ENCODE measurements at places on chromosomes 4 and X.

DNA sequence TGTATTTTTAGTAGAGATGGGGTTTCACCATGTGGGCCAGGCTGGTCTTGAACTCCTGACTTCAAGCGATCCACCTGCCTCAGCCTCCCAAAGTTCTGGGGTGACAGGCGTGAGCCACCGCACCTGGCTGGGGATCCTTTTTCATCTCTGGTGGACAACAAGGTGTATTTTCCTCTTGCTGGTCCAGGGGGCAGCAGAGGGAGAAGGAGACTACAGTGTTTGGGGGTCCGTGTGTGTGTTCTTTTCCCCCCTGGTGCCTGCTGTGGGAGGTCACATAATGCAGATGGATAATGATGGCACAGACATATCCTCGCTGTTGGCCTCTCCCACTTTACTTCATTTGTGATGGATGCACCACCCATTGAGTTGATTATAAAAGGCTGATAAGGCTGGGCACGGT lies 39.0 kb upstream of the CD99 start:
- DNase-seq, result no peak

DNA sequence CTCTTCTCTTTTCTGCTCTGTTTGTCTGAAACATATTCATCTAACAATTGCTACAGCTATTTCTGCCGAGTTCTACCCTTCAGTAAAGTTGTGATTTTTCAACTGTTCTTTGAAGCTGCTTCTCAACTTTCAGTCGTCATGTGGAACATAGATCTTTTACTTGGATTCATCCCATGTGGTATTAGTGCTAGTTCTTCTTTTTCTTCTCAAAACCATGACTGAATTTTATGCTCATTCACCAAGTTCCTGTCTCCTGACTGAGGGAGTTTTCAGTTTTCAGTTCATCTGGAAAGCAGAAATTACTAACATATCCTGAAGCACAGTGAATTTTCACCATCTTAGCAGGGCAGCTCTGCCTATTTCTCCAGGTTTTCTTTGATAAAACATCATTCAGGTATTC lies 12.1 kb downstream of the ACSL4 start:
- DNase-seq, result no peak

DNA sequence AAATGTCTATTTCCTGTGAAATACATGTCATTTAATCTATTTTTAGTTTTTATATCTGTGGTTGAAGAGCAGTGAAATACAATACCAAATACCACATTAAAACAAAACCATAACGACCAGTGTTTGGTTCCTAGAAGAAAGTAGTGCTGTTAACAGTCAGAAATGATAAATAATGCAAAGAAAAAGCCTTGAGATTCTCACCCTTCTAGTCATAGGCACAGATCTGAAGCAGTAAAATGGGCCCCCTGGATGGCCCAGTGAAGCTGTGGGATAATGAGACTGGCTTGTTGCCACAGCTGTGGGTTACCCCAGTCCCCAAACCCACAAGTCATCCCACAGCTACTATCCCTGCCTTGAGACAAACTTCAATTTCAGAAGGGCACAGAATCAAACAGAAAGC lies 137.3 kb upstream of the RPL34 start:
- no peak for DNase-seq

DNA sequence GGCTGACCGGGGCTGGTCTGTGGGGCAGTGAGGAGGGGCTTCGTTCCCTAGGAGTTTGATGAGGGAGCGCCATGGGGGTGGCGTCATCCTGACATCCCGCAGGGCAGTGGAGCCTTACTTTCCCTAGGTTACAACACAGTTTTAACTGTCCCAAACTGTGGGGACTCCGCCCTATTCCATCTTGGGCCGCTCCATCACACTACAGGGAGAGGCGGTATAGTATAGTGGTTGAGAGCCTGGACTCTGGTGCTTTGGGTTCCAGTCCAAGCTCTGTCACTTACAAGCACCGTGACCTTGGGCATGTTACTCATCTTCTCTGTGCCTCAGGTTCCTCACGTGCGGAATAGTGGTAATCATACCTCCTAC lies 44.2 kb downstream of the ZNF185 start:
- DNase-seq, result no peak

DNA sequence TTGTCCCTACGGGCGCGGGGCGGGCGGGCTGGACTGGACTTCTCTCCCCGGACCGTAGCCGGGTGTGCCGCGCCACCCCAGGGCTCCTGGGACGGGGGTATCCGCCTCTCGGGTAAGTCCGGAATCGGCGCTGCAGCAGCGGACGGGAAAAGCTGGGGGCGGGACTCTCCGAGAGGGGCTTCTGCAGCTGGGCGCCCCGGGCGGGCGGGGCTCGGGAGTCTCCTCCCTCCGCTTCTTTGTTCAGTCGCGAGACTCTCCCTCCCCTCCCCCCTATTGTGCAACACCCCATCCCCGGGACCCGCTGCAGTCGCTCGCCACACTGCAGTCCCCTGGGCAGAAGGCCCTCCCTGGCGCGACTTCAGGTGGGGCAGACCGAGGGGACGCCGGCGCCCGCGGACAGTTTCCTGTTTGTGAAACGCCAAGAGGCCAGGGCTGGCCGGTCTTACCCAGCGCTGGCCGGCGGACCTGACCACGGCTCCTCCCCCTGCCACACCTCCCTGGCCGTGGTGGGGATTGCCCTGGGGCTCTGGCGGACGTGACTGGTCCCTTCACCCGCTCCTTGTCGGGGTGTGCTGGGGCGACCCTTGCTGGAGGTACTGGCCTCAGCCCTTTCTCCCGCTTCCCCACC lies 966 bp downstream of the CCNG2 start:
- DNase-seq, result peak; percentile 65

DNA sequence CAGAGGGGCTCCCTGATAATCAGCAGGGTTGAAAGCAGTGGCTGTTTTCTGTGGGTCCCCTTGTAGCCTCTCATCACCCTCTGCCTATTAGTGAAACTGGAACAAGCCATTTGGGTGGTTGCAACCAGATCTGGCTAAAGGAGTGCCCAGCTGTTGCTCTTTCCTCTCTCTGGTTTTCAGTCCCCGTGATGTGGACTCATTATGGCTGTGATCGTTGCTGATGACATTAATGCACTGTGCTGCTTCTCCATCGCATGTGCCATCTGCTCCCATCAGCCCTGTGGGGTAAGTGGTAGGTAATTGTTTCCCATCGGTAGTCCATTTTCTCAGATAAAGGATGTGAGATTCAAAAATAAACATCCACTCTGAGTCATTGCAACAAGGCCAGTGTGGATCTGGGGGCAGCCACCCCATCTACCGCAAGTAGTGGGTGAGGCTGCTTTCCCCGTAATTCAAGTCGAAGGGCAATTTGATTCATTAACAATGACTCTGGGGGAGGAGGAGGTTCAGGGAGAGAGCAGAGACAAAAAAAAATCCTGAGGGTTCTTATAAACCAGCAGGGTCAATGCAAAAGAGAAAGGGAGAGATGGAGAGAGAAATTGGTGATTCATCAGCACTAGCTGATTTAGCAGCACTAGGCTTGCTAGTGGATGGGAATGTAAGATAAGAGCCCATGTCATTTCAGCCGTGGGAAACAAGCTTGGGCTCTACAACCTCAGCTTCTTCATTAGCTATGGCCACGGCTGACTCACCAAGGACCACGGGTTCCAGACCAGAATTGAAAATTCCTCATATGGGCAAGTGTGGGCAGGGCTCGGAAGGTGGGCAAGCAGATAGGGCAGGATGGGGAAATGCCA lies 357.8 kb downstream of the MID1IP1 start:
- no peak for DNase-seq

- DNase-seq, result no peak
Observed at GRCh38 chr4:95674521-95674981, 125.8 kb upstream of the UNC5C start.

DNA sequence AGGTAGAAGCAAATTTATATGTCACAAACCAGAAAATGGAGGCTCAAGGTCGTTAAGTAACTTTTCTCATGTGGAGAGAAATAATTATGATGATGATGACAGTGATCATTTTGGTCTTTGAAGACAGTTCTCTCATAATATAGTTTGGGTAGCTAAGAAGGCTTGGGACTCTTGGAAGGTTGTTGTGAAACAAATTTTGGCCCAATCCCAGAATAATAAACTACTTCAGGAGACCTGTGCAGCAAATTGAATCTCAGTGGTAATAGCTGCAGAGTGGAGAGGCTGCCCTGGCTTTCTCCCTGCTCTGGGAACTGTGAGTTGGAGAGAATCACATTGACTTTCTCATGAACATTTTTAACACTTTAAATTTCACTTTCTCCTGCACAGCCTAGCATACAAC lies 217.2 kb upstream of the BOD1L1 start:
- no peak for DNase-seq

DNA sequence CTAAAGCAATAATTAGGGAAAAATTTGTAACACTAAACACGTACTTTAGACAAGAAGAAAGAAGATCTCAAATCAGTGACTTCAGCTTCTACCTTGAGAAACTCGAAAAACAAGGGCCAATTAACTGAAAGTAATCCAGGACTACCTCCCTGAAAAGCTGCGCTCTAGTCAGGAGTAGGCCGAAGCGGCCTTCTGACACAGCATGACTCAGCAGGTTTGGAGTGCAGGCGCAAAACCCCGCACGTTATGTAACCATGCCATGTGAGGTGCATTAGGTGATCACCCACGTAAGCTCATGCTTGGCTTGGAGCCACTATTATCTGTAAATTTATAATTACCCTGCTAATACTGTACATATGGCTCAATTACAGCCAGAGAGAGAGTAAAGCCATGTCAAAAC lies 52.8 kb upstream of the CCDC149 start:
- no peak for DNase-seq

- DNase-seq, result no peak
Observed at GRCh38 chr4:143625632-143626031, 74.8 kb downstream of the FREM3 start.

GRCh38 chr4:76072760-76073159 lies 1.7 kb upstream of the ART3 start:
- DNase-seq, result no peak

GRCh38 chr4:109184491-109184961 lies 117.9 kb downstream of the COL25A1 start:
- no peak for DNase-seq

GRCh38 chr4:137425281-137425680 lies 107.0 kb downstream of the PCDH18 start:
- no peak for DNase-seq

- no peak for DNase-seq
Observed at GRCh38 chr4:95021099-95021498, 263.3 kb downstream of the BMPR1B start.

DNA sequence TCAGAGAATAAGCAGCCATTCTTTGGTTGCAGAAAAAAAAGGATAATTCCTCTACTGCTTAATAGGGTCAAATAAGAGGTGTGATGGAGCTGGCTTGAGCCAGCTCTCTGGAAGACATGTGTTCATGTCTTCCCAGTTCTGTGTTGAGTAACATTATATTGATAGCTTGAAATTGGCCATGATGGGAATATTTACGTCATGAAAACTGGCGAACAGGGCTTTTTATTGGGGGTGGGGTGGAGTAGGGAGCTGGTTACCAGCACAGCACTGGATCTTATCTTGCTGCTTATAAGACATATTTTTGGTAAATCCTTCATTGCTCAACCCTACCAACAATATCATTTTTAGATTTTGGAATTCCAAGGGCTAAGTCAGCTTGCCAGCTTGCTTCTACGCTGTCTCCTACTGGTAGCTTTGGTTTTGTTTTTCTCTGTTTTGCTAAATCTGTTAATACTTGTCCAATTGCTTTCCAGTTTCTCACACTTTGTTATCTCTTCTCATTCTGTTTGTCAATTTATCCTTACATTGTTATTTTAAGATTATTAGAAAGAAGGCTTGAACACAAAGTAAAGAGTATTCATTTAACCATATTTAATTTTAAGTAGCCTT lies 25.3 kb upstream of the GBA3 start:
- no peak for DNase-seq

GRCh38 chrX:104565791-104566680 lies at the start of gene IL1RAPL2:
TSS of gene IL1RAPL2 (plus strand) at chrX:104566199.
- no peak for DNase-seq

DNA sequence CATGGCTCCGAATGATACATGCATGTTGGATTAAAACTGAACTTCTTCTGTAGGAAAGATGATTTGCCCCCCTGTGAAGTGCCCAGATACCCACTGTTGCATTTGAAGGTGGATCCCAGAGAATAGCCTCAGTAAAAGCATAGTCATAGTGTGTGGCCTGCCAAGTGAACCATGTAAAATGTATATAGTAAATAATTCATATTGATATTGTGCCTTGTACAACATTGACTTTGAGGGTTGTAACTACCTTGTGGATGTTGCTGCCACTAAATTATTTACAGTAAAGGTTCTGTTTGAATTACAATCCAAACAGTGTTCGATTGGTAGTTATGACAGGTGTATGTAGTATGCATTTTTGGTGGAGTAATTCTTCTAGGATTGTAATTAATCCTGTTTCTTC lies 19.2 kb downstream of the TMEM131L start:
- DNase-seq, result no peak

DNA sequence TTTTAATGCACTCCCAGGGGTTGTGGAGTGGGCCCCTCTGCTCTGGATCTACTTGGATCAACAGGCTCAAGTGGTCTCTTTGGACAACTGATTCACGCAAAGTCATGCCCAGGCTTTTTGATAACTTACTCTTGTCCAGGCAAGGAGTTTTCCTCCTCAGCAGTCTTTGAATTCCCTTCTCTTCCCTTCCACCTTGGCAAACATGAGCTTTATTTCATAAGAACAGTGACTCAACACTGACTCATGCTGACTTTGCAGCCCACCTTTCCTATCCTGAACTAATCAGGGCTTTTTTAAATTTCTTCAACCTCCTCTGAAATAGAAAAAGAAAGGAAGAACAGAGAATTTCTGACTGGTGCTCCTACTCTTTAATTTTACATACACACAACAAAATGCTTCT lies 132.1 kb upstream of the LDB2 start:
- no peak for DNase-seq

DNA sequence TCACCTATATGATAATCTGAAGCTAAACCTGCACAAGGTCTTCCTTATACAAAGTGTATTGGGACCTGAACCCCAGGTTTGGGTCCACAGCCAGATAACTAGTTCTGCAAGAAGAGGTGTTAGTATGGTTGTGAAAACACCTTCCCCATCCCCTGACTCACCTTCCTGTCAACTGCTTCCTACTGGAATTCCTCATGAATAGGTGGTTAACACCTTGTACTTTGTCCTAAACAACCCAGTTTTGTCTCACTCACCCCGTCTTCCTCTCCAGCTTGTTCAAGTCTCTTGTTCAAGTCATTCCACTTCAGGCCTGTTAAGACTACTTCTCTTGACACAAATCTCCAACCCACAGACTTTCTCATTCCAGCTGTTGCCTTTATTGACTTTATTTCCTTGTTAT lies 45.5 kb downstream of the CCNG2 start:
- DNase-seq, result no peak

DNA sequence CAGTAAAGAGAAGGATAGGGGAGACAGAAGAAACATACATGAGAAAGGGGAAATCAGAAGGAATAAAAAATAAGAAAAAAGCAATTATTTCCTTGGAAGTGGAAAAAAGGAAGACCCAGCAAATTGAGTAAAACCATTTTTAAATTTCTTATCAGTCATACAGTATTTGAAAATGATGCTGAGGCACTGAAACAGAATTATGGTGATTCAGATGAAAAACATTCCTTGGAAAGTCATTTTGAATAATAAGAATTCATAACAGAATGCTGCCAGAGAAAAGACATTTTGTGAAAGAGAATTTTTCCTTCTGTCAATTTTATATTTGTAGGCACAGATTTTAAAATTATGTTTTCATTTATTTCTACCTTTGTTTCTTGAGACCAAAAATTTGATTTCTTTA lies 895.5 kb upstream of the EPHA5 start:
- no peak for DNase-seq

GRCh38 chr4:105679186-105679585 lies 29.3 kb downstream of the INTS12 start:
- no peak for DNase-seq

Data from activated gamma-delta T cell (primary cell).